NCI-H510A (cell line): ENCODE measurements at places on chromosomes 7 and 10.

- DNase-seq = no peak
Measured at GRCh38 chr7:72272479-72272878, 139.7 kb downstream of the CALN1 start.

DNA sequence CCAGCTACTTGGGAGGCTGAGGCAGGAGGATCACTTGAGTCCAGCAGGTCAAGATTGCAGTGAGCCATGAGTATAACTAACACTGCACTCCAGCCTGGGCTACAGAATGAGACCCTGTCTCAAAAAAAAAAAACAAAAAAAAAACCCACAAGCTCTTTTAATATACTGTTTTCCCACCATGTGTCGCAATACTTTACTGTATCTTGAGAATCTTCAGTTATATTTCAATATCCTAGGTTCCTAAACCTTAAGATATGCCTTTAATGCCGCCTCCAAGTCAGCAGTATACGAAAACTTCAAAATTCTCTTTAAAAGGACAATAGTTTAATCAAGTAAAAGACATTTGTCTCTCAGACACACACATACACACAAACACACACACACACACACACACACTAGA is 62.8 kb downstream of the TAF3 start:
- DNase-seq = no peak

DNA sequence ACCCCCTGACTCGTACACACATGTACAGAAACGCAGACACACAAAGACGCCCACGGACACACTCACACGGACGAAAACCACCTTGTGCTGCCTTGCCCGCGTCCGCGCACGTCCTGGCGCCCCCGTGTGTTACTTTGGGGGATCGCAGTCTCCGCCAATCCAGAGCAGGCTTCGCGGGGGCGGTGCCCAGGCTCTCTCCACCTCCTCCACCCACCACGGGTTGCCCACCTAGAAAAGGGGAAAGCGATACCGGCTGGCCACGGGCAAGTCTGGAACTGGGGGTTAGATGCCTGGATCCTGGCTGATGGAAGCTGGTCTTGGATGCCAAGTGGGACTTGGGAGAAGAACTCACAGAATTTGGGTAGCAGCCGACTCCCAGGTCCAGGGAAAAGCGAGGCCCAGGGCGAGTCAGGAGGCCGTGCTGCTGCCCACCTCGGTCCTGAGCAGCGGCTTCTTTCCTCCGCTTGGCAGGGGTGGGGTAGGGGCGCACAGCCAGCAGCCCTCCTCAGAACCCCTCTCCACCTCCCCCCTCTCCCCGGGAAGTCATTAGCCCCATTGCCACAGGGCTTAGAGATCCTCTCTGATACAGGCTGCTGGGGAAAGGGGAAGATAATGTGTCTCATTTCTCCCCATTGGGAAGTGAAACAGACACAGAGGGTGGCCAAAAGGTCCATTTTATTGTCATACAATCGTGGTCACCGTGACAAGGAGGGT is 4.6 kb upstream of the VGF start:
- no peak for DNase-seq

- DNase-seq = no peak
Measured at GRCh38 chr10:241966-242643, 106.8 kb downstream of the ZMYND11 start.

DNA sequence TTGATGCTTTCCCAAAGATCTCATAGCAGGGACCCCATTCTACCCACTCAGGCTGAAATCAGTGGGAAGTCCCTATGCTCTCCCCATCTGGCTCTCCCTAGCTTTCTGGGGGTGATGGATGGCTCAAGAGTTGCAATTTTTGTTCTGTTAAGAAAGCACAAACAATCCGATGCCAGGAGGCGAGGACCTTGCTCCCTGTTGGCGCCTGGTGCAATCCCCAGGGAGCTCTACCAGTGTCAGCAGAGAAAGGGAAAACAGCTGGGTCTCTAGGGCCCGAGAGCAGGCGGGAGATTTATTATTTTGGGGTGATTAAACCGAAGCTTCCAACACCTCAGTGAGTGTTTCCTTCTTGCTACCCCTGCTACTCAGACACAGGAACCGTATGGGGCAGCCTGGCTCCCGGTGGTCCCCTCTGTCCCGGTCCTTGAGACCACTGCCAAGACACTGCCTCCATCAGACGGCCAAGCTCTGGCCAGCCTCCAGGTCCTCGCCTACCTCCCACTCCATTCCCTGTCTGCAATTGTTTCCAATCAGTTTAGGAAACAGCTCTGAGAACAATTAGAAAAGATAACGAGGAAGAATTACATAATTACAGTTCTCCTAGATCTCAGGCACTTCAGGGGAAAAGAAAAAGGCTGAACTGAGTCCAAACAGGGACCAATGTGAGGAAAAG is 147.9 kb downstream of the PLXNA4 start:
- no peak for DNase-seq

DNA sequence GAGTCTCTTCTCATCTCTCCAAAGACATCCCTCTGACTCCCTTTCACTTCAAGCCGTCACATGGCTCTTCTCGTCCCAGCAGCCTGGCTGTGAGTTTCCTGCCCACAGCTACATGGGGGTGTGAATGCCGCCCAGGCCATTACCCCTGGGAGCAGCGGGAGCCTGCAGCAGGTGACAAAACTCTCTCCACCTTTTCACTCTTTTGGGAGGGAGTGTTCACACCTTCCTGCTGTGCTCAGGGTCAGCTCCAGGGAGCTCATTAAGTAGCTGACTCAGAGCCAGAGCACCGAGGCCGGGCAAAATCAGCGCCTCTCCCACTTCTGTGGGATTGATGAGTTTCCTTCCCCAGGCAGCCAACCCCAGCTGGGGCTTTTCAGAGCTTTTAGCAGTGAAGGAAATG is 271.3 kb downstream of the TYW1 start:
- no peak for DNase-seq

GRCh38 chr7:24851786-24852185 is 94.5 kb upstream of the GSDME start:
- DNase-seq = no peak

- no peak for DNase-seq
Measured at GRCh38 chr10:44466236-44466635, 81.3 kb upstream of the CXCL12 start.

GRCh38 chr7:1693991-1694524 is 24.0 kb downstream of the ELFN1 start:
- DNase-seq = peak; percentile 51

- no peak for DNase-seq
Measured at GRCh38 chr10:102358712-102359382, 36.7 kb upstream of the NFKB2 start.

DNA sequence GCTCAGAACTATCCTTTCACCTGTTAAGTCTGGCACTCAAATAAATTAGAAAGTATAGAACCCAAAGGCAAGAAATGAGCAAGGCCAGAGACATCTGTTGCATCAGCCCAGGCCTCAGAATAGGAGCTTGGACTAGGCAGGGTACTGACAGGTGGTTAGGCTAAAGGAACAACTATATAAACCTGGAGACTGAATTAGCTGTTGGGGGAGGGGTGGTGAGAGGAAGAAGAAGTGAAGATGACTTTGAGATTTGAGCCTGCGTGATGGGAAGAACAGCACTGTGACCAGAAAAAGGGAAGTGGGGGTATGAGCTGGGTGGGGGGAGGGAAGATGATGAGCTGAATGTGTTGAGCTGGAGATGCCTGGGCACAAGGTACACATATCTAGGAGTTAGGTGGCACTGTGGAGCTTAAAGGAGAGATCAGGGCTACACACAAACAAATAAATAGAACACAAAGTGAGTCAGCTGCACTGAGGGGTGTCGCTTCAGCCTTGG is 244.7 kb downstream of the PTEN start:
- no peak for DNase-seq

DNA sequence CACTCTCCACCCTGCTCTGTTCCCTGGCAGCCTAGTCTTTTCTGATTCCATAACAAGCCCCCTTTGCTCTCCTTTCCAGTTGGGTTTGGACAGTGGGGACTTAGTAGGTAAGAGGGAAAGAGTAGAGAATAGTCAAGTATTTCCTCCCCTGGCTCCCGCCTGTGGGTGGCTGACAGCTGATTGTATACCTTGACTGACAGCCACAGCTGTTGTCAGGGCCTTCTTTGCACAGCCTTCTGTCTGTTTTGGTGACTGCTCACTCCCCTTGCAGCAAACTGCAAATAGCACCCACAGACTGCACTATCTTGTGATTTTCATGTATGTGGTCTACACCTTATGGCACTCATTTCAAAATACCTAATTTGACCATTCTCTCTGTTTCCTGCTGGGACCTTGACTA is 486.3 kb downstream of the ACTR3B start:
- DNase-seq = no peak

DNA sequence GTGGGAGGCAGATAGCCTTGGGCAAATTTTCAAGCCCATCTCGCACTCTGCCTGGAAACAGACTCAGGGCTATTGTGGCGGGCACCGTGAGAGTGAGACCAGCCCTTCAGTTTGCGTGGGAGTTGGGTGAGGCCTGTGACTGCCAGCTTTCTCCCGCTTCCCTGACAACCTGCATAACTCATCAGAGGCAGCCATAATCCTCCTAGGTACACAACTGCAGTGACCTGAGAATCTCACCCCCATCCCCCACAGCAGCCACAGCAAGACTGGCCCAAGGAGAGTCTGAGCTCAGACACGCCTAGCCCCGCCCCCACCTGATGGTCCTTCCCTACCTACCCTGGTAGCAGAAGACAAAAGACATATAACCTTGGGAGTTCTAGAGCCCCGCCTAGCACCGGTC is 275.4 kb downstream of the GRID1 start:
- no peak for DNase-seq

GRCh38 chr7:117402109-117402508 is 25.2 kb downstream of the ASZ1 start:
- DNase-seq = no peak

- no peak for DNase-seq
Measured at GRCh38 chr10:100826031-100826651, 80.8 kb downstream of the PAX2 start.

DNA sequence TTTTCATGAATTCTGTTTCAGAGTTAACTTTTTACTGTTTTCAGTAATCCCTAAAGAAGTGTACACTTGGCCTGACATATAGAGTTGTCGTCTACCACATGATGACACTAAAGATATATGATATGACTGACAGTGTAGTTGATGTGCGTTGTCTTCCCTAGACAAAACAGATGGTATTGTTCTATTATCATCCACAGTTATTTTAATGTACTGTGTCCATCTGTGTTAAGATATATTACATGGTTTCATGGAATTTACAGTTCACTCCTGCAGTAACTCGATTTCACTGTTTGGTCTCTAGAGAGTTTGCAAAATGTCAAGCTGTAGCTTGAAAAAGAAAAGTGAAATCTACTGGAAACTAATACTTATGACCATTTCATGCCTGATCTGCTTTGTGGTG is 18.1 kb downstream of the FOXP2 start:
- no peak for DNase-seq

DNA sequence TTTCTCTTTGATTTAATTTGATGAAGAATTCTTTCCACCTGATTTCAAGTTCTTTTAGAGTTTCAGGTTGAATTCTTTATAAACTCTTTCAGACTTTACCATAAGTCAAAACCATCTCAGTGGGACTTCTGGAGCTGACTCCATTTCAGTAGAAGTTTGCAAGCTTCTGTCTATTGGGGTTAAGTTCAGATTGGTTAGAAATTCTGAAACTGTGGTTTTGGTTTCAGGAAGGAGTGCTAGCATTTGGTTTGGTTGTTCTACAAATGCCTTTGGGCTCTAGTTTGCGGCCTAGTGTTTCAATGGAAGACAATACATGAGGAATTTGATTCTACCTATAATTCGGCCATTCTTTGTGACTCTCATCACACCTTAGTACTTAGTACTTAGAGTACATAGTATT is 176.8 kb upstream of the RHOBTB1 start:
- DNase-seq = no peak

DNA sequence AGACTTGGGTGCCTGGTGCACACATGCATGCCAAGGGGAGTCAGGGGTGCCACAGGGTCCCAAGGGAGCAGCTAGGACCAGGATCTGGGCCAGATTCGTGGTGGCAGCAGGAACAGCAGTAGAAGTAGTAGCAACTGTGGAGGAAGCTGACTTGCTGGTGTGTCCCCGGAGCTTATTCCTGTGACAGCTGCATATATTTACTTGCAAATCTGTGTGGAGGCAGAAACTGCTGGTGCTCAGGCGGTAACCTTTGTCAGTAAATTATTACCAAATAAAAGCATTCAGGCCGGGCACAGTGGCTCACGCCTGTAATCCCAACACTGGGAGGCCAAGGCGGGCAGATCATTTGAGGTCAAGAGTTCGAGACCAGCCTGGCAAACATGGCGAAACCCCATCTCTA is 67.4 kb upstream of the RAB18 start:
- DNase-seq = no peak

- no peak for DNase-seq
Measured at GRCh38 chr10:77197544-77197943, 440.1 kb downstream of the KCNMA1 start.

- no peak for DNase-seq
Measured at GRCh38 chr10:121452581-121452980, 145.7 kb downstream of the FGFR2 start.

DNA sequence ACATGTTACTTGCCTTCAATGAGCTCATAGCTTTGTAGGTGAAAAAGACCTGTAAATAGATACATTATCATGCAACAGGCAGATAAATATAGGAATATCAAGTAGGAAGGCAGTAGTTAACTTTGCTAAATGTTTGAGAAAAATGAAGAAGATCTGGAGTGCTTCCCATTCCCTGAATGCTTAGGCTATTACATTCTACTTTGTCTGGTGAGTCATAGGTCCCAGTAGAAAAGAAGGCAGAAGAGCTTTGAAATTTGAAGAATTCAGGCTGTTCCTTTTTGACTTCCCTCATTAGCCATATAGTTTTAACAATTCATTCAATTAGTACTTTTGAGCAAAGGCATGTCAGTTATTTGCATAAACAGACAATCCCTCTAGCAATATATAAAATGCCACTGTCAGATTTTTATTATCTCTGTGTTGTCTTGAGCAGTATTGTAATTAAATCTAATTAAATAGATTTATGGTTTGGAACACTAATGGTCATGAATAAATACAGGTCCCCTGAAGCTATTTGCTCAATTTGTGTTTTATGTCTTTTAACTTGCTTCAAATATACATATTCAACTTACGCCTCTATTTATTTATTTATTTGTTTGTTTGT is 875.0 kb downstream of the REEP3 start:
- DNase-seq = no peak

DNA sequence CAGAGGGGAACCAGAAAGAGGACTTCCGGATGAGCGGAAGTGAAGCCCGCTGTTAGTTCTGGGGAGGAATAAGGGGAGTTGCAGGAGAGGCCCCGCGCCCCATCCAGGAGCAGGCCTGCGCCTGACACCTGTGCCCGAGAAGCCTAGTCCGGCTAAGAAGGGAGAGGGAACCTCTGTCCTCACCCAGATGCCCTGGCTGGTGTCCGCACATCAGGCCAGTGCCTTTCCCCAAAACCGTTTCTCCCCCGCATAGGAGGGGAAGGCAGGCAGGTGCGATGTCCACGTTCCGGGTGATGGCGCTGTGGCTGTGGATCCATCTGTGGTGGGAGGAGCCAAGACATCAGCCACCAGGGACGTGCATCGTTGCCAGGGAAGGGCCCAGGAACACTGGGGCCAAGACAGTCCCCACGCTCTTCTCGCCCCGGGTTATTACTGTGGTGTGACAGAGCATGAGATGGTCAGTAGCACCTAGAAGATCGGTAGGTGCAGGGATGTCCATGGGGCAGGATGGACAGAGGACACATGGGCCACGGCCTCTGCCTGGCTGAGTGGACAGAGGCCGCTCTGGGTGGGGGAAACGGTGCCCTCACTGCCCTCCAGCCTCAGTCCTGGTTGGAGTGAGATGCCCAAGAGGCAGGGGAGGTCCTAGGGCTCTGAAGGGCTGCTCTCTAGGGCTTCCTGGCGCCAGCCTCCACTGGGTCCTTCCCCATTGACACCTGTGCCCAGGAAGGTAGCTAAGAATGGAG is 262.7 kb downstream of the CELF2 start:
- DNase-seq = no peak

GRCh38 chr10:4820804-4821401 is 5.1 kb upstream of the AKR1E2 start:
- DNase-seq = no peak

- no peak for DNase-seq
Measured at GRCh38 chr10:98483658-98484057, 36.9 kb upstream of the HPS1 start.
